ELR (cell line): ENCODE measurements at places on chromosomes 12 and 14.

- DNase-seq = no peak
Observed at GRCh38 chr12:9741726-9742125, 8.8 kb upstream of the CLECL1 start.

DNA sequence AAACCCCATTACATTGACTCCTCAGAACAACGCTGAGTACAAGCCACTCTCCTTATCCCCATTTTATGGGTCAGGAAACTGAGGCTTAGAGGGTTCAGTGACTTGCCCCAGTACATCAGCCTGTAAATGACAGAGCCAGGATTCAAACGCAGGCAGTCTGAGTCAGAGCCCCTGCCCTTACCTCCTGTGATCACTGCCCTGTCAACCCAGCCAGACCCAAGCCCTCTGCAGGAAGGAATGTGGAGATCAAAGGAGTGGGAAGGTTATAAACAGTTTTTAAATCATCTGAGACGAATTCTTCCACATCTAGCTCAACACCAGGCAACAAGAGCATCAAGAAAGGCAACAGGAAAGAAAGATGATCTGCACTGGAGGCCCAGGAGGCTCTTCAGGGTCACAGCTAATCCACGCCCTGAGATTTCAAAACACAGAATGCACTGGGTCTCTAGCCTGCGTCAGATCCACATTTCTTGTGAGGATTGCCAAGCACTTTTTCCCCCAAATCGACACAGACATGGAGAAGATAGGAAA, 38.5 kb downstream of the SPTB start:
- peak; percentile 75 for DNase-seq

- no peak for DNase-seq
Observed at GRCh38 chr12:47992776-47993175, 11.5 kb downstream of the COL2A1 start.

DNA sequence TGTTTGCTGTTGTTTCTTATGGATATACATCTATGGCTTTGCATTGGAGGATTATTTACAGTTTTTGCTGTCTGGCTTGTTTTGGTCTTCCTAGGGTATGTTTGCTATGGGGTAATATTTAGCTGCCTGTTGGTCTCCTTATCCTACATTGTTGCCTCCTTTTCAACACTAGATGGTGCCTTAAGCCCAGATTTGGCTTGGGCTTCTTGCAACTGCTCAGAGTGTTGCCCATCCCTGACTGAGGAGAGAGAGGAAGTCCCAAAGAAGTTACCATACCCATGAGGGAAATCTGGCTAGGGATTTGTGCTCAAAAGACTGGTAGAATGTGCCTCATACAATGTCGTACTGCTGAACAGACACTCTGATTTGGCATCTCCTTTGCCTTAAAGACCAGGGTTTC, 94.6 kb upstream of the MUCL1 start:
- peak; percentile 62 for DNase-seq

DNA sequence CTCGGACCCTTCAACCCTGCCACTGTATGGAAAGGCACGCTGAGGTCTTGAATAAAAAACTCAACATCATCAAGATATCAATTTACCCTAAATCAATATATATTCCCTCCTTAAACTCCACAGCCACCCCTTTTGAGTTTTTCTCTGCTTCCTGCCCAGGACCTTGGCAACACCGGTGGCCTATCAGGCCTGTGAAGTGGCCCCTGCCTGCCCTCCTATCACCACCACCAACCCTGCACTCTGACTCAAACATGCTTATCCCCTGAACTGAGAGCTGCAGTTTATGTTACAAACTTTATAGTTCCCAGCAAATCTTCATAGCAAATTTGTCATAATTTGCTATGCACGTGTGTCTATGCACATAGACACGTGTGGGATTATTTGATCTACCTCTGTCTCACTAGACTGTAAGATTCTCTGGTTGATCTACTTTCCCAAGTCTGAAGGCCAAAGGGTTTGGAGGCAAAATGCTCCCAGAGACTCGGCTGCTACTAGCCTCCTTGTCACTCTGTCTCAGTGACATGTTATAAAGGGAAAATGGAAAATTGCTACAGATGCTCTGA, 63.4 kb downstream of the SPTB start:
- no peak for DNase-seq

DNA sequence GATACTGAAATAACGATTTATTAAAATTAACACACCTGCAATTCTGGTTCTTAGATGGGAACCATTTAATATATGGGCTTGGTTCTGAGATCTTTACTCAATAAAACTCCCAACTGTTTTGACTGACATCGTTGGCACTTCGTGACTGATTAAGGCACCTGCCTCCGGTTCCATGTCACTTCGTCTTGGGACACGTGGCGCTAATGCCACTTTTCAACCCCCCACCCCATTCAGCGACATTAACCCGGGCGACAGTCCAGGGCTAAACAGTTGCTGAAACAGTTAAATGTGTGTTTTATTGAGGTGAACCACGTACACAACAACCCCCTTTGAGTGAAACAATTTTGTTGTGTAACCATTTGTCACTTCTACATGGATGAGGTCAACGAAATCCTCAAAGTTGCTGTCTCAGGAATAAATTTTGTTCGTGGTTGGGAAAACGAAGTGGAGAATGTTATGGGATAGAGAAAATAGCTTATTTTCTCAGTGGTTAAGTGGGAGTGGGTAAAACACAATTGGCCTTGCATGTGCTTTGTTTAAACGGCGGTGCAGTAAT, 9.9 kb upstream of the SLC38A2 start:
- peak; percentile 1 for DNase-seq

GRCh38 chr12:55996715-55997534, at the start of gene SUOX:
TSS of gene SUOX (plus strand) at chr12:55997276. CDS start at chr12:56002222, 4,946 bp downstream.
- peak; percentile 98 for DNase-seq

GRCh38 chr14:96072076-96072475, 32.9 kb downstream of the C14orf132 start:
- DNase-seq = no peak

DNA sequence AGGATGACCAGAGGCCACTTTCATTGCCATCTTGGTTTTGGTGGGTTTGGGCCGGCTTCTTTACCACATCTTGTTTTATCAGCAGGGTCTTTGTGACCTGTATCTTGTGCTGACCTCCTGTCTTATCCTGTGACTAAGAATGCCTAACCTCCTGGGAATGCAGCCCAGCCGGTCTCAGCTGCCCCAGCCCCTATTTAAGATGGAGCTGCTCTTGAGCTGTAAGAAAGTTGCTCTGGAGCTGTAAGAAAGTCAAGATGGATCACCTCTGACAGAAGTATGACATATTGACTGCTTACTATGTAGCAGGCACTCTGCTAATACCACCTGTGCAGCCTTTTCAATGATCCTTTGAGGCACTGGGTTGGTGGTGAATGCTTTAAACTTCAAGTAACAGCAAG, 52.1 kb downstream of the RIN3 start:
- no peak for DNase-seq

GRCh38 chr12:112353393-112353792, 28.8 kb downstream of the HECTD4 start:
- DNase-seq = peak; percentile 62

DNA sequence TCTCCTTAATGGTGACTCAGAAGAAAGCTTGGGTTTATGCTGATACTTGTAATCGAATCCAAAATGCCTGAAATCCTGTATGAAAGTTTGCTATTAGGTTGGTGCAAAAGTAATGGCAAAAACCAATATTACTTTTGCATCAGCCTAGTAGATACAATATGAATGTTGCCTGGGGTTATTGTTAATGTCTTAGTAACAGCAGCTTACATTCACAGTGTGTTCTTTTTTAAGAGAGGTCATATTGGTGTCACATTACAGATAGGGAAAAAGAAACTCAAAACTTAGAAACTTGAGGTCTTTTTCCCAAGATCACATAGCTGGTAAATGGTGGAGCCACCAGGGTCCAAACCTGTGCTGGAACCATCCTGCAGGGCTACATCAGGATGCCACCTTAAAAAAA, 25.2 kb downstream of the SRGAP1 start:
- peak; percentile 25 for DNase-seq

DNA sequence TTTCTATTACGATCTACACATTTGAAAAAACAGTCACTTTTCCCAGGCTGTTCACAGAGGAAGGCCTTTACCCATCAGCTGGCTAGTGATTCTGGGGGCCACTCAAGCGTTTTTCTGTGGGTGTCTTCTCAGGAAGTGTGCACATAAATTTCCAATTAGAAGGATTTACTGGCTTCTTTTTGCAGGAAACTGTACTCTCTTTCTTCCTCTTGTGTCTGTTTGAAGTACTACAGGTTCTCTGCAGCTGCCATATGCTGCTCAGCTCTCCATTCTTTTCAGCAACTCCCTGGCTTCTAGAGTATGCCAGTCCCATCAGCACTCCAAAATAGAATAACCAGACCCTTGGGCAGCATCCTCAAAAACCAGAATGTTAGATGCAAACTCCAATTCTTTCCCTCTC, 110.4 kb upstream of the NAV3 start:
- DNase-seq = peak; percentile 25

DNA sequence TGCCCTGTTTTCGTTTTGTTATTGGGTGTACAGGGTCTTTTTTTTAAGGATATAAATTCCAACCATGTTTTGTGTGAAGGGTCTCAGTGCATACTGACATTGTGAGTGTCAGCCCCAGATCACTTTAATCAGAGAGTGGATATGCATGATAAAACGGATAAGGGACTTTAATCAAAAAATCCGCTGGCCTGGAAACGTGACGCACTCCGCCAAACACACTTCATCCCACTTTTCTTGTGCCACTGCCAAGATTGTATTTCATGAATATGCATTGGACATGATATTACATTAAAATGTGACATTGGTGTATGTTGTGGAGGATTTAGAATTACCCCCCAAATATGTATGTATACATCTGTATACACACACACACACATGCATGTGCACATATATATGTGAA, 273.1 kb downstream of the VRK1 start:
- no peak for DNase-seq

DNA sequence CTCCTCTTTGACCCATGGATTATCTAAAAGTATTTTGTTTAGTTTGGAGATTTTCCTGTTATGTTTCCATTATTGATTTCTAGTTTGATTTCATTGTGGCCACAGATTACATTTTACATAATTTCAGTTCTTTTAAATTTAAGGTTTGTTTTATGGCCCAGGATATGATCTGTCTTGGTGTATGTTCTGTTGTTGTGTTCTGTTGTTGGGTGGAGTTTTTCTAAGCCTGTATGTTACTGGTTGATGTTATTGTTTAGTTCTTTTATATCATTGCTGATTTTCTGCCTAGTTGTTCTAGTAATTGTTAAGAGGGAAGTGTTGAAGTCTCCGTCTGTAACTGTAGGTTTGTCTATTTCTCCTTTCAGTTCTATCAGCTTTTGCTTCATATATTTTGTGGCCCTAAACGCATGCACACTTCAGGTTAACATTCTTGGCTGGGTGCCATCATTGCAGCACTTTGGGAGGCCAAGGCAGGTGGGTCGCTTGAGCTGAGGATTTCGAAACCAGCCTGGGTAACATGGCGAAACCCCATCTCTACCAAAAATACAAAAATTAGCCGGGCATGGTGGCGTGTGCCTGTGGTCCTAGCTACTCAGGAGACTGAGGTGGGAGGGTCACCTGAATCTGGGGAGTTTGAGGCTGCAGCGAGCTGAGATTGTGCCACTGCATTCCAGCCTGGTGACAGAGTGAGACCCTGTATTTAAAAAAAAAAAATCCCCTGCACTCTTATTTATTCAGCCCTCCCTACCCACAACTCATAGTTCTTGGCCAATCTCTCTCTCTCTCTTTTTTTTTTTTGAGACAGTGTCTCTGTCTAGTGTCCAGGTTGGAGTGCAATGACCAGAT, 28.1 kb upstream of the CFL2 start:
- DNase-seq = no peak

GRCh38 chr14:61470261-61470960, 149.0 kb downstream of the PRKCH start:
- peak; percentile 97 for DNase-seq
